Activated naive CD8-positive, alpha-beta T cell treated with anti-CD3 and anti-CD28 coated beads for 36 hours (primary cell): ENCODE measurements at places on chromosomes 16 and 17.

DNA sequence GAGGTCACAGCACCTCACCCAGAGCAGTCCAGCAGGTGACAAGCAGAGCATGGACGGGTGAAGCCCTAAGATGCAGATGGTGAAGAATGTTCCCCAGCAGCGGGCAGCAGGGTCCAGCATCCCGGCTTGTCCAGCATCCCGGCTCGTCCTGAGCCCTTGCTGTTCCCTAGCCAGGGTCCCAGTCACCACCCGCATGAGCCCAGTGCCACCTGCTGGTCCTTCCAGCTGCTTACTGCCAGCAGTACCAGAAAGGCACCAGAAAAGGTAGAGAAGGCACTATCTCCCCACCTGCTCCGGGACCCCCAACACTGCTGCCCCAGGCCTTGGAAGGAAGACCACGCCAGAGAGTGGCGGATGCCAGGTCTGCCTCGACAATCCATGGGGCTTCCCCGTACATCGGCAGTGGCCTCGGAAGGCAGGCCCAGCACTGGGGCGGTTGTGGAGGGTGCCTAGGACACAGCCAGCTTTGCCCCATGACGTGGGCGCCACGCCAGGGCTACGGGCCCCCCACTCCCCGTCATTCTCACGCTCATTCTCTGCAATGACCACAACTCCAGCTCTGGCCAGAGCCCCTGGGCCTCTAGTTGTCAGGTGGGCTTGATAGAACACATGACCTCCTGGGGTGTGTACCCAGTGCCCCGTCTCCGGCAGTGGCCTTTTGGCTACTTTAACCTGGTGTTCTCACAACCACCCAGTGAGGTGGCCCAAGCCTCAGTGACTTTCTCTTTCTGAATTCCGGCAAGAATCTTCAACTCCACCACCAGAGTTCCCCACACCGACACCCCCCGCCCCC, 1.4 kb downstream of the CENPX start:
- DNase-seq, result peak; percentile 57

- DNase-seq, result no peak
Measured at GRCh38 chr17:36949461-36949927, 740 bp downstream of the AATF start.

DNA sequence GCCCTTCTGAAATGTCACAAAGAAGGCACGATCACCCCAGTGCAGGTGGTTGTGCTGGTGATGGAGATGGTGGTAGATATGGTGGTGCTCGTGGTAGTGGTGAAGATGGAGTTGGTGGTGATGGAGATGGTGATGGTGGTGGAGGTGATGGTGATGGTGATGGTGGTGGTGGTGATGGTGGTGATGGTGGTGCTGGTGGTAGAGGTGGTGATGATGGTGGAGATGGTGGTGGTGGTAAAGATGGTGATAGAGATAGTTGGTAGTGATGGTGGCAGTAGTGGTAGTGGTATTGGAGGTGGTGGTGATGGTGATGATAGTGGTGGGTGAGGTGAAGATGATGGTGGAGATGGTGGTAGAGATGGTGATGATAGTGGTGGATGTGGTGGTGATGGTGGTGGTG, 88.1 kb upstream of the SALL1 start:
- DNase-seq, result no peak

DNA sequence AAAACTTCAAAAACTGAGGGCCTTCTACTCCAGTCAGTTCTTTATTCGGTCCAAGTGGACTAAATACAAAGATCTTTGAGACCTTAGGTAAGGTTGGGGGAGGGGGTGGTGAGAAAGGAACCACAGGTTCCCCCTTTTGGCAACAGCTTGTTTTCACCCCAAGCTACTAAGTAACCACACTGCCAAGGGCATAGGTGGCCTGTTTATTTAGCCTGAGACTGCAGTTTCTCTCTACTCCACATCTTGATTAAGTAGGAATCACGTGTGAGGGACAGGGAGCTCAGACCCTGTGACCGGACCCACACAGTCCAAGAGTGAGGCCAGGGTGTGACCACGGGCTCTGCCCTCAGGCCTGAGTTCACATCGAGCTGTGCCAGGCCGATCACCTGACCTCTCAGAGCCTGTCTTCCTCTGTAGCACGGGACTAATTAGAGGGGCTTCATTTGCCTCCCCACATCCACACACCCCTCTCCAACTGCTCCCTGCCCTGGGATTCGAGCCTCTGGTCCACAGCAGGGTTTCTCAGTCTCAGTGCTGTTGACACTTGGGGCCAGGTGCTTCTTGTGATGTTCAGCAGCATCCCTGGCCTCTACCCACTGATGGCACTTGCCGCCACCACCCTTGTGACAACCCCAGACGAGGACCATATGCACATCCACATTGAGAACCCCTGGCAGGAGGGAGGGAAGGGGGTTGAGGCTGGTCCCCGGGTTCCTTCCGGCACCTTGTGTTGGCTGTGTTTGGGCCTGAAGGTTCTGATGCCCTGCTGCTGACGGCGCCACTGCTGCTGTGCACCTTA, 17.8 kb downstream of the ST6GALNAC2 start:
- no peak for DNase-seq

- peak; percentile 93 for DNase-seq
Measured at GRCh38 chr16:72664509-72665408, 383.2 kb downstream of the ZFHX3 start.

DNA sequence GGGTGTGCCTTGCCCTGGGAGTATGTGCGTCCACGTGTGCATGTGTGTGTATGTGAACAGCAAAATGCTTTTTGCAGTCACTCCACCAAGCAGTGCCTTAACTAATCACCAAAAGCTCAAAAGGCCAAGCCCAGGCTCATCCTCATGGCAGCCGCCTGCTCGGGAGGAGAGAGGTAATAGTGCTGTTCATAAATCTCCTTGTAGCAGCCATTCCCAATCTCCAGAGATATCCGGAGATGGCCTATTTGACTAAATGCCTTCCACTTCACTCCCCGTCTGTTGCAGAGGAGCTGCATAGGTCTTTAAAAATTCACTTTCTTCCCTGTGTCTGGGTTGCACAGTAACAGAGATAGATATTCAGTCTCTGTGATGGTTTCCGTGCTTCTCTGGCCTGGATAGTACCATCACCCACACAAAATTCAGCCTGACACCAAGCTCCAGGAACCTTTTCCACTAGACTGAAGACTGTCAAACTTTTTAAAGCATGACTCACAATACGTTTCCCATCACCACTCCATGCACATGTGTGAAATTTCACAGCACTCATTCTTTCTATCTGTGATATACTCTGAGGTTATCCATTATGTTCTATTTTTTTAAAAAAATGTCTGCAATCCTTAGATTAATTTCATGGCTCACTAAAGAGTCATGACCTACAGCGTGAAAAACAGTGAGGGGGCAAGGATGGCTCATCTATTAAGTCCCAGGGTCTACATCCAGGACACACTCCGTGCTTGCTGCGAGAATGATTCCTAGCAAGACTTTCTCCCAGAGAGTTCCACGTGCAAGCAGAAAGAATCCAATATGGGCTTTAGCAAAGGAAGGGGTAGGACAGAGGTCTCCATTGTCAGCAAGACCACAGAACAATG, 357.8 kb downstream of the GRIN2A start:
- no peak for DNase-seq

DNA sequence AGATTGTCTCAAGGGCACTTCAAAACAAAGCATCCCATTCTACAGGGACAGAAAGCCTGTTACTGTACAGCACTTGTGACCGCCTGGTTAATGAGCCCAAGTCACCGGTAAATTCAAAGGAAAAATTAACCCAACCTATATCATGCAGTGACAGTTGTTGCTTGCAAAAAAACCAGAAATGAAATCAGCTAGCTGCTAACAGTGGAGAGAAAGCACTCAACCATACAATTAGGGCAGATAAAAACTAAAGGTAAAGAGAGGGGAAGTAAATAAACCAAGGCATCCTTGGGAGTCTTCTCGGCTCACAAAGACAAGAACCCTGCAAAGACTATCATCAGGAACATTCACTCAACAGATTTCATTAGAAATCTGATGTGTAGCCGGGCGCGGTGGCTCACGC, 5.9 kb downstream of the RETREG3 start:
- DNase-seq, result no peak

DNA sequence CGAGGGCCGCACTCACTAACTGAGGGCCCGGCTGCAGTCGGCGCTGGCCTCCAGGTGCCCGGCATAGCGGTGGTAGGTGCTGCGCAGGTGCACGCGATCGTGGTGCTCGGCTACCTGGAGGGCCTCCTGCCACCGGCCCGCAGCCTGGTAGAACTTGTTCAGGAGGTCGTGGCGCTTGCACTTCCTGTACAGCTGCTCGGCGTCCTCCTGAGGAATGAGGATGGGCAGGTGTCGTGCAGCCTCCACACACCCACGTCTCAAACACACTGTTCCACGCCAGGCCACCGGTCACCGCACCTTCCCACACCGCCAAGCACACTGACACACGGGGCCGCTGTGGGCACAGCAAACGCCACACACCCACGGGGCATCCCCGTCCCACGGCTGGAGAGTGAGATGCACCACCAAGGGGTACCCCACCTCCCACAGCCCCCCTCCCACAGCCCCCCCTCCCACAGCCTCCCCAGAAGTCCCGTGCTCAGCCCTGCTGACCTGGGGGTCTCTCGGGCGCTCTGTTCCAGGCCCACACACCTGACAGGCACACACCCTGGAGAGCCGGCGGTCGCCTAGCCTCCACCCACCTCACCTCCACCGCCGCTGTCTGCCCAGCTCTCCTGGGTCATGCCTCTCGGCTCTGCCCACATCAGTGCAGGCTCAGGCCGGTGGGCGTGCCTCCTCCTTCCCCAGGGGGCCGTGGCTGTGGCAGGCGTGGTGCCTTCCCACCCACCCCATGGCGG, 7.4 kb upstream of the TMEM204 start:
- DNase-seq, result no peak

GRCh38 chr17:20925954-20926353, 116.9 kb downstream of the USP22 start:
- DNase-seq, result no peak

DNA sequence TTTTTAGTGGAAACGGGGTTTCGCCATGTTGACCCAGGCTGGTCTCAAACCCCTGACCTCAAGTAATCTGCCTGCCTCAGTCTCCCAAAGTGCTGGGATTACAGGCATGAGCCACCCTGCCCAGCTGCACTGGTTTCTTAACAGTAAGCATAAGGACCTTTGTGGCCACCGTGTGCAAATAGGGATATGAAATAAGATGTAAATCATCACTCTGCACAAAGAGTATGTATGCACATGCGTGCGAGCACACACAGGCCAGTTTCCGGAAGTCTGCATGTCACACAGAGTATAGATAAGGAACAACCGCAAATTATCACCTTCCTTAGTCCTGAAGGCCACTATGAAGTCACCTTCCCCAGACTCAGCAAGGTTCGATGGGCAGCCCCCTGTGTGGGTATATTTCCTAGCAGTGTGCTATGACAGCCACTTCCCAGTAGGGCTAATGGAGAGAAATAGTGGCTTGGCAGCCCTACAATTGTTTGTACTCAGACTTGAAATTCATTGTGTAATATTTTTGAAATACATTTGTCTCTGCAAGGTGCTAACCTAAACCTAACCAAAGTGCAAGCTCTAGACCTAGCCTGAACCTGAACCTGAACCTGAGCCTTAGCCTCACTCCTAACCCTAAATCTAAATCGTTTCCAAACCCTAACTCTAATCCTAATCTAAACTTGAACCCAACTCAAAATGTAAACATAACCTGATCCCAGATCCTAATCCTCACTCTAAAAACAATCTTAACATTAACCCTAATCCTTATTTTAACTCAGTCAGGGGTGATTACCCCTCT, 48.4 kb upstream of the SKAP1 start:
- peak; percentile 23 for DNase-seq

DNA sequence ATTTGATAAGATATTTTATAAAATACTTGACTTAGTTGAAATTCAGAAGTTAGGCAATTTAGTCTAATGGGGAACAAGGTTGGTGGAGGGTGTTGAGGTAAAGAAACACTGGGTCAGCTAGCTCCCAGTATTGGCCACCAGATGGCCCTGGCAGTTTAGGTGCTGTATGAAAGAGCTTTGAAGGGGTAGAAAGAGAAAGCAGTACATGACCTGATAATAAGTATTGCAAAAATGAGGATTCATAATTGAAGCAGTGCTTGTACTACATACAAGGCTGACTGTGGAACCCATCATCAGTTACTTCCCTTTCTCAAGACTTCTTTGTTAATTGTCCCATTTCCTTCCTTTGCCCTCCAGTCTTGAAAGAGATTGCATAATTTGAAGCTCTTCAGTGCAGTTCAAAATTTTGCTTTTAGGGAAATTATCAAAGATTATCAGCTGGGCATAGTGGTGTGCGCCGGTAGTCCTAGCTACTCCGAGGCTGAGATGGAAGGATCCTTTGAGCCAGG, 29.4 kb downstream of the TANC2 start:
- DNase-seq, result peak; percentile 21

DNA sequence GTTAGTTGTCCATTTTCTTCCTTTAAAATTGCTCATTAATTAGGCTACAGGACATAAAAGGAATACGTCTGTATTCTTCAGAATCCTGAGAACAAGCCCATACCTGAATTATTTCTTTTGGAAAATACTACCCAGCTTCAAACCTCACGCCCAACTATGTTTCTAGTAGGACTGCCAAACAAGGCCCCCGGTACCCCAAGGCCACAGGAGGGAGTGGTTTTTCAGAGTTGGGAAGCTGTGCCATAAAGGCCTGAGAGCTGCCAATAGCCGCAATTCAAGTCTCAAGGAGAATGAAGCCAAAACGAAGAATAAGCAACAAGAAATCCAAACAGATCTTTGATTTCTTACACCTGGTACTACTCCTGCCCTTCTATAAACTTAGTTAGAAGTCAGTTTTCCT, 48.3 kb downstream of the UBE2G1 start:
- no peak for DNase-seq

DNA sequence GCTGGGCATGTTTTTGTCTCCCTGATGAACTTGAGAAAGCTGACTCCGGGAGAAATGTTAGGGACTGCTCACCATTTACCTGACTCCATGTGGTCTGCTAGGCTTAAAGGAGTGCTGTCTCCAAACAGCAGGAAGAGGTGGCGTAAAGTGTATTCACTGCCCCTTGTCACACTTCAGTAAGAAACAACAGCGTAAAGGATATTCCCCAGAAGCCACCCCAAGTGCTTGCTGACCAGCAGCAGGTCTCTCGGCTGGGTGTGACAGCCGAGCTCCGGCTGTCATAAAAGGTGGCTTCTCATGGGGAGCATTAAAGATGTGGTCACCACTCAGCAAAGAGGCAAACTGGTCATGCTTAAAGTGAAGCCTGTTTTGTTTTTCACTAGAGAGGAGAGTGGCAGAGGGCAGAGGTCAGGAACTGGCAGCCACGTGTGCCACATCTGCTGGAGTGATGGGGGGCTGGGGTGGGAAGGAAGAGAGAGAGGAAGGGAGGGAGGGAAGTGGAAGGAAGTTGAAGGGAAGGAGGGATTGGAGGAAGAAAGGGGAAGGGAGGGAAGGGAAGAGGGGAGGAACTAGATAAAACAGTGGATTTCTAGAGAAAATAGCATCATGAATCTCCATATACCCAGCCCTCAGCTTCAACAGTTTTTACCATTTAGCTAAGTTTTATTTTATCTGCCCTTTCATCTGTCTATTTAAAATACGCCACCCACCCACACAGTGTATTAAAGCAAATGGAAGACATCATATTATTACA, 119.3 kb downstream of the CLEC16A start:
- no peak for DNase-seq
